AG10803 (cell line): ENCODE measurements at places on chromosomes 12 and 14.

DNA sequence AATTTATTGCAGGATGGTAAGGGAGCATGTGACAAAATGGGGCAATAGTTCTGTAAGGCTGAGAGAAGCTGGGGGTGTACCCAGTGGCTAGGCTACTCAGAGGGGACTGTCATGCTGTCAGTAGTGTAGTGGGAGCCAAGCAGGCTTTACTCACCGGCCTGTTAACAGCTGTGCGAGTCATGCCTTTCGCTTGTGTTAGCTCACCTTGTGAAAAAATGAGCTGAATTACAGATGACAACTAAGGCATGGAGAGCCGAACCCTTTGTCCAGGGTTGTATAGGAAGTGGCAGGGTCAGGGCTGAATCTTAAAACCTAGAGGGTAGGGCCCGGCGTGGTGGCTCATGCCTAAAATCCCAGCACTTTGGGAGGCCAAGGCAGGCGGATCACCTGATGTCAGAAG, 37.9 kb downstream of the SH2B3 start:
- peak; percentile 59 for DNase-seq

DNA sequence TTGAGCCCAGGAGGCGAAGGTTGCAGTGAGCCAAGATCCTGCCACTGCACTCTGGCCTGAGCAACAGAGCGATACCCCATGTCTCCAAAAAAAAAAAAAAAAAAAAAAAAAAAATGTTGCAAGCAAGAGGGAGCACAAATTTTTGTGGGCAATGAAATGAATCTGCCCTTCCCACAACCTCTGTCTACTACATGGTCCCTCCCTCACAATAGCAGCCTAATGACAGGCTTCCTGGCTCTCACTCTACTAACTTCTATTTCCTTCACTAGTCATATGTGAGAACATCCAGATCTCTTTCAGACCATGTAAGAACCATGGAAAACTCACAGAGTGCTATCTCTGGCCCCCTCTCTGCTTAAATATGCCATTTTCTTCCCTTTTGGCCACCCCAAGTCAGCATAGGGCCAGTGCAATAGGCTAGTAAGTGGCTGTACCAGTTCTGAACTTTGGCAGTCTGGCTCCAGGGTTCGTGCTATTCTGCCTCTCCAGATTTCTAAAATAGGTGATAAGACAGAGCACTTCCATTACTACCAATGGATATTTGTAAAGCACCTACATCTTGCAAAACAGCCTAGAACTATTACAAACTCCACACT, 7.1 kb downstream of the OSBPL8 start:
- peak; percentile 77 for DNase-seq

DNA sequence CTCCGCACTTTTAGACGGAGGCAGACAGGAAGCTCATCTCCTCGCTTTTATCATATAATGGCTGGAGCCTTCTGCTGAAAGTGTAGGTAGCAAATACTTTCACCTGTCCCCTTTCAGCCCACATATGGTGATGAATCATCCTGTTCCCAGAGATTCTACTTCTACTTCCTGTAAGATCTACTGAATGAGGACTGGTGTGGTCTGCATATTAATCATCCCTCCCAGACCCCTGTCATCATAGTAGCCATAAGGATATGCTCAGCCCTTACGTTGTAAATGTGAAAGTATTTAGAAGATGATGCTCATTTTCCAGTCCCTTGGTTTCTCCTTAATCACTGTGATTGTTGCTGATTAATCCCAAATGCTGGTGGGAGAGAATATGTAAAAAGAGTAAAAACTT, 268.2 kb upstream of the GRIP1 start:
- DNase-seq: no peak

- DNase-seq: no peak
Observed at GRCh38 chr12:112833267-112833666, 41.7 kb downstream of the RPH3A start.

DNA sequence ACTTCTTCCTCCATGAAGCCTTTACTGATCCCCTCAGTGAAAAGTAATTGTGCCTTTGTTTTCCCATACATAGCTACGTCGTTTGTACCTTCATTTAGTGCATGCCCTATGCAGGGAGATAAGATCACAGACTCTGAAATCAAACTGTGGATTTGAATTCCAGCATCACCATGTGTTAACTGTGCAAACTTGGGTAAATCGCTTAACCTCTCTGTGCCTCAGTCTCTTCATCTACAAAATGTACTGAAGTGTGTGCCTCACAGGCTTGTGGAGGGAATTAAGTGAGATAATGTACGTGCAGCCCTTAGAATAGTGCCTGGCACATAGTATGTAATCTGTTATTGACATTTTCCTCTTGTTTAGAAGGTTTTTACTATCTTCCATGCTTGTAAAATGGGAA, 4.1 kb downstream of the CMAS start:
- DNase-seq: no peak

DNA sequence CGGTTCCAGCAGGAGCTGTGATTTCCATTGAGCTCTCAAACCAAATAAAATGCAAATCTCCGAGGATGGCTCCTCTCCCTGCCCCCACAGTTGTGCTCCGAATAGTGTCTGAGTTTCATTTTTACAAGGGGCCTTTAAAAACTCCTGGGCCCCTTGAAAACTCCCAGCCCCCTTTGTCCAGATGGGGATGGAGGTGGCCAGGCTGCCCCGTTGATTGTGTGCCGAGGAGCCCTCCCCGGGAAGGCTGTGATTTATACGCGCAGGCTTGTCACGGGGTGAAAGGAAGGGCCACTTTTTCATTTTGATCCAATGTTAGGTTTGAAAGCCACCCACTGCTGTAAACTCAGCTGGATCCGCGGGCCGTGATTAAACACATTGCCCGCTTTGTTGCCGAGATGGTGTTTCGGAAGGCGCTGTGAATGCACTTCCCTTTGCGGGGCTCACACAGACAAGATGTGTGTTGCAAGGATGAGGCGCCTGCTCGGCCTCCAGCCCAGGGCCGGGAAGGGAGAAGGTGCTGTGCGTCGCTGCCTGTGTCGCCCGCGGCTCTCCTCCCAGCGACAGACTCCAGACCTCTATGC, 98.8 kb downstream of the TMEM132C start:
- DNase-seq: no peak

DNA sequence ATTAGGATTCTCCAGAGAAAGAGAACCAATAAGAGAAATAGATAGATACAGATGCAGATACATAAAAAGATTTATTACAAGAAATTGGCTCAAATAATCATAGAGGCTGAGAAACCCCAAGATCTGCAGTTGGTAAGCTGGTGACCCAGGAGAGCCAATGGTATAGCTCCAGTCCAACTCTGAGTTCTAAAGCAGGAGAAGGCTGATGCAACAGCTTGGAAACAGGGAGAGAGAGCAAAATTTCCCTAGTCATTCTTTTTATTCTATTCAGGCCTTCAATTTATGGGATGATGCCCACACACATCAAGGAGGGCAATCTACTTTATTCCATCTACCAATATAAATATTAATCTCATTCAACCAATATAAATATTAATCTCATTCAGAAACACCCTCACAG, 218.2 kb downstream of the PRKD1 start:
- peak; percentile 67 for DNase-seq

- peak; percentile 92 for DNase-seq
Observed at GRCh38 chr14:85415015-85415712, 114.8 kb upstream of the FLRT2 start.

DNA sequence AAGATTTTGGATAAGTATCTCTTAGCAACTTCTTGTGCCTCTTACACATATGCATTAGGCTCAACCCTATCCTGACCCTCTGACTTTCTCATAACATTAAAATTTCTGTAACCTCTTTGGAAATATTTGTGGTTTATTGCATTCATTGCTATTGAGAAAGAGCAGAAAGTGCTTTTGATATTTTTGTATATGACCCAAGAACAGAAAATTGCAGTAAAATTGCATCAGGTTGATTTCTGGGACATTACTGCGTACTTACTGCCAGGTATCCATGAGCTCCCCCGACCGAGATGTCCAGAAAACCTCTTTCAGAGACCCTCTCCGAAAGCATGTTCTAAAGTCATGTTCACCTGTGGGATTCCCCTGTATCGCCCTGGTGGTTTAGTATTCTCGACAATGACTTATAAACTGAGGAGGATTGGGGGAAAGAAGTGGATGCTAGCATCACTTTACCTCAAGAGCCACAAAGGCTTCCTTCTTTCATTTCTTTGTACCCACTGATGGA, 14.5 kb upstream of the IL22 start:
- peak; percentile 96 for DNase-seq

GRCh38 chr12:95605087-95605486, 53.8 kb upstream of the USP44 start:
- peak; percentile 37 for DNase-seq

- DNase-seq: no peak
Observed at GRCh38 chr12:48973531-48973930, 2.0 kb upstream of the WNT10B start.

DNA sequence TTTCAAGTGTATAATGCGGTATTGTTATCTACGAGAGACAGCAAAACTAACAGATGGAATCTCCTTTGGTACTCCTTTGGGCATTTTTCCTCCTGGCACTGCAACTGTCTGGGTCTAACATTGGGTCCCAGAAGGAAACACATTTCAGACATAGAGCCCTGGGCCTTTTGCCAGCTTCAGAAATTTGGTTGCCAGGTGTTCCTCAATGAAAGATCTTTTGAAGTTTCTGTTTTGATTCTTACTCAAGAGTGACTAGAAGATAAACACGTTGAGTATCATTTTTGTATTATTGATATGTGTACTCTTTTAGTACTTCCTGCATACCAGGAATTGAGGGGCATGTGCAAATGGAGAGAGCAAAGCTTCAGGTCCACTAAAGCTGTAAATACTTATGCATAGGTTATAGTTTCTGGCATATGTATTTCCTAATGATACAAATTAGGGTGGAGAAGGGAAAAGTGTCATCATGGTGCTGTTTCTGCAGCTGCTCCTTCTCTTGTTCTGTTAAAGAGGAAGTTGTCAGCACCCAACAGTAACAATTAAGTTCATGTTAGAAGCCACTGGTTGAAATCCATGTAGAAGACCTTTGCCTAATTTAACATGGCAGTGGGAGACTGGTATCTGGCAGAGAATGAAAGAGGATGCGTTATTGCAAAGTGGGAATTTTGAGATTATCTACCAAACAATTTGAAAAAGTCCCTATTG, 53.5 kb downstream of the SLC38A6 start:
- DNase-seq: no peak

DNA sequence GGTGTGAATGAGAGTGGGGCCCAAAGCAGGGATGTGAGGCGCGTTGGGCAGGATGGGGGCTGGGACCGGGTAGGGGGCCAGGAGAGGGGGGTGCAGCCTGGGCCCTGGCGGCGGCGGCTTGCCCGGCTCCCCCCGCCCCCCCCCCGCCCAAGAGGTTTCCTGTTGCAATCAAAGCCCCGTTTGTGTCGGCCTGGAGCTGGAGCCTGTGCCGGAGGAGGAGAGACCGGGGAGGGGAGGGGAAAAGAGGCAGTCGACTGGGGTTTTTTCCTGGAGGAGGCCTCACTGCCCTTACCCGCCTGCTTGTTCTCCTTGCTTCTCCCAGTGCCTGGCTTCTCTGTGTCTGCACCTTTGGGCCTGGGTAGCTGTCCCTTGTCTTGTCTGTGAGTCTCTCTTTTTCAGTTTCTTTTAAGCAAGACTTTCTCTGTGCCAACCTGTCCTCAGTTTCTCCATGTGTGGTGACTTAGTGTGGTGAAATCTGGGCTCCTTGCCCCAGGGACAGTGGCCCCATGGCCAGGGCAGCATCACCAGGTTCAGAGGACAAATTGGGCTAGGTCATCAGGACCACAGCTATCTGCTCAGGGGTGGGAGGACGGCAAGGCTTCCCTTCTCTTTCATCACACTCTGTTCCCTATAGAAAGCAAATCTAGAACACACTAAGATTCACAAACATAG, 8.5 kb downstream of the RARG start:
- peak; percentile 73 for DNase-seq

- DNase-seq: no peak
Observed at GRCh38 chr12:66379616-66380015, 77.3 kb downstream of the HELB start.

DNA sequence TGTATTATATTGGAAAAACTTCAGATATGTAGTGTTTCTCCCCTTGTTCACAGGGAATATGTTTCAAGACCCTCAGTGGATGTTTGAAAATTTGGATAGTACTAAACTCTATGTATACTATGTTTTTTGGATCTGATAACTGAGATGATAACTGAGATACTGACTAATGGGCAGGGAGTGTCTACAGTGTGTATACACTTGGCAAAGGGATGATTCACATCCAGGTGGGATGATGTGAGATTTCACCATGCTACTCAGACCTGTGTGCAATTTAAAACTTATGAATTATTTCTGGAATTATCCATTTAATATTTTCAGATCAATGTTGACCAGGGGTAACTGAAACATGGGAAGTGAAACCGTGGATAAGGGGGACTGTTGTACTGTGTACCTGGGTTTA, 13.8 kb downstream of the RAD51B start:
- no peak for DNase-seq

DNA sequence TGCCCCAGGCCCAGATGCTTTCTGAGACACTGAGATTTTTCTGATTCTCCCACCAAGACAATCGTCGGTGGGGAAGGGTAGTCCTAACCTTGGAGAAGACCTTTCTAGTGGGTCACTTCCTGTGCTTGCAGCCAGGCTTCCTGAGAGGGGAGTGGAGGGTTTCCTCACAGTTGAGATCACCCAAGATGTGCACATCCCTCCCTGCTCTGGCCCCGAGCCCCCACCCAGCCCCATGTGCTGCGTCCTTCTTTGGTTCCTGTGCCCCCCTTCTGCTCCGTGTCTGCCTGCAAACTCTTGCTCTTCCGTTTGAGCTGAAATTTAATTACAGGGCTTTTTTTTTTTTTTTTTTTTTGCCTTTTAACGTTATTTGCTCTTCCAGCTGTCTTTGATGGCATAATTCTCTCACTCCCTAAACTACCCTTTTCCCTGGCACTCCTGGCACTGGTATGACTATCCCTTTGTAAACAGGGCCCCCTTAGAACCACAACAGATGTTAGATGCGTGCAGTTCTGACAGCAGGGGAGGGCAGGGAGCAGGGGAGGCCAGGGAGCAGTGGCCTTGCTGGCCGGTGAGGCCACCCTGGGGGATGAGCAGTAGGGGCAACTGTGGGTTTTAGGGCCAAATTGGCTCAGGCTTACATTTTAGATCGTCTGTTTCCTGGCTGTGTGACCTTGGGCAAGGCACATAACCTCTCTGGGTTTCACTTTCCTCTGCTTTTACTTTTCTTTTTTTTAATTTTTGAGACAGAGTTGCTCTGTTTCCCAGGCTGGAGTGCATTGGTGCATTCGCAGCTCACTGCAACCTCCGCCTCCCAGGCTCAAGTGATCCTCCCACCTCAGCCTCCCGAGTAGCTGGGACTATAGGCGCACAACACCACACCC, 144.5 kb downstream of the PHETA1 start:
- DNase-seq: no peak
